ENCODE measurements at places on chromosomes 7 and 10.

DNA sequence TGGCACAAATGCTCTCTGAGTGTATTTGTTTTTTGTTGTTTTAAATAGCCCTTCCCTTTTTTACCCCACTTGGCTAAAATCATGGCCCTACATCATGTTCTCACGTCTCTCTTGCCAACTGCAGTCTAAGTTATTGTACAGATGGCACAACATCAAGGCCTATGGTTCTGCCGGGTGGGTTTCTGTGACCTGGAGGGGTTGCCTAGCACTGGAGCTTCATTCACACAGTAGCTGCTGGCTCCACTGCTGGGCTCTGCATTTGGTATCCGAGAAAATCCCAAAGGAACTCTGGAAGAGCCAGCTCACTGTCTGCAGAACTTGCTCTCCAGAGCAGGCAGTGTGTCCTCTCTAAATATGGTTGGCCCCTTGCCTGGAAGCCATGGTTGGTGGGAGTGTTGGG is 120.6 kb downstream of the LRRC4 start:
- H3K27me3 ChIP-seq, result no peaks in the 10 kb centered on the region
- no peak for DNase-seq
- H3K4me3 ChIP-seq, result no peak overlapping the region

- no peaks in the 10 kb centered on the region for H3K27me3 ChIP-seq
- no peak overlapping the region for H3K27ac ChIP-seq
- H3K36me3 ChIP-seq, result no peaks in the 10 kb centered on the region
- no peak overlapping the region for H3K4me3 ChIP-seq
Observed at GRCh38 chr7:42832667-42833066, 79.2 kb downstream of the C7orf25 start.

- no peaks in the 10 kb centered on the region for H3K36me3 ChIP-seq
- no peak for DNase-seq
- no peaks in the 10 kb centered on the region for H3K4me1 ChIP-seq
- H3K27me3 ChIP-seq, result no peaks in the 10 kb centered on the region
- no peak overlapping the region for H3K4me3 ChIP-seq
Observed at GRCh38 chr10:7192831-7193361, 217.9 kb downstream of the SFMBT2 start.

GRCh38 chr7:106283501-106283830 is 1.3 kb downstream of the NAMPT start:
- DNase-seq, result no peak
- H3K4me1 ChIP-seq, result peaks cover 5% of the 10 kb centered on the region
- peak overlapping the region; percentile 94 for H3K27ac ChIP-seq
- no peaks in the 10 kb centered on the region for H3K27me3 ChIP-seq

DNA sequence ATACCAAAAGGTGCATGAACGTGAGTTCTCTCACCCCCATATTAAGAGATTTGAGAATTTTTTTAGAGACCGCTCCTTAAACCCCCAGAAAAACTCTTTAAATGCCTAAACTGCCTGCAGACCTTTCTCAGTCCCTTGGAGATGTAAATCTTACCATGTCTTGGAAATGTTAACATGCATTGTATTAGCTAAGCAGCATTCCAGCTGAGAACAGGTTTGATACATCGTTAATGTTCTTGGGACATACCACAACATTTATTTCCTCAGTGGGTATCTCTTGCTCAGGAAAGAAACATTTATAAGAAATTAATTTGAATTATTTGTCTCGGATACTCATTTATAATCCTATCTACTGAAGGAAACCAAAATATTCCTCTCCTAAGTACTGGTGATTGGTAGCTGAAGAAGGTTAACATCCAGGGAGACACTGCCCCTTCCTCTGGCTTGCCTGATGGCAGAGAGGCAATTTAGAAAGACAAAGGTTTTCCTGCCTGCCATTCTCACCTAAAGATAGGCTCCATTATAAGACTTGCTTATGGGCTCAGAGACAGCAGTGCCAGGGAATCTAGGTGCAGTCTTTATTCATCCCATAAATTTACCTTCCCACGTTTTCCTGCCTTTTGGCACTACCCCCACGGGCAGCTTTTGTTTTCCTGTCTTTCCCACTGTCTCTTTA is 141.2 kb downstream of the COBL start:
- no peak for DNase-seq
- H3K27ac ChIP-seq, result no peak overlapping the region
- no peaks in the 10 kb centered on the region for H3K27me3 ChIP-seq
- no peaks in the 10 kb centered on the region for H3K36me3 ChIP-seq
- H3K4me1 ChIP-seq, result no peaks in the 10 kb centered on the region

DNA sequence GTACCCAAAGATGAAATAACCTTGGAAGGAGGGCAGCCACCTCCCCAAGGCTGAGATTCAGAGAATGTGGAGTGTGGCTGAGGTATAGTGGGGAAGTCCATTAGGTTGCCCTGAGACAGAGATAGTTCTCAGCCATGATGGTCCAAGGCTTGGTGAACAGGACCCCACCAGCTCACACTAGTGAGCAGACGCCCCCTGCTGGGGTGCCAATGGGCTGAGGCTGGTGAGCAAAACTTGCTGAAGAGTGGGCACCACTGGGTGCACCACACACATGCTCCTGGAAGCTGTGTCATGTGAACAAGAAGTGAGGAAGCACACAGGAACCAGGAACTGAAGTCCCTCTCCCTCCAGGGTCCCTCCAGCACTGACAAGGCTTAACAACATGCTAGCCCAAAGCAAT is 8.9 kb downstream of the FBXL13 start:
- H3K36me3 ChIP-seq, result no peaks in the 10 kb centered on the region
- H3K4me3 ChIP-seq, result no peak overlapping the region
- no peak for DNase-seq
- H3K4me1 ChIP-seq, result no peaks in the 10 kb centered on the region
- H3K27ac ChIP-seq, result no peak overlapping the region
